ENCODE measurements at places on chromosomes 11 and 22. TPM values are rescaled to one million over a fixed set of nuclear protein-coding genes. Genes with fewer than 3 reads are reported as not detected.
A peak's percentile ranks its signal among the peaks of the same experiment; 100 is the strongest.

Gene DBX1
- not detected for total RNA-seq

DNA sequence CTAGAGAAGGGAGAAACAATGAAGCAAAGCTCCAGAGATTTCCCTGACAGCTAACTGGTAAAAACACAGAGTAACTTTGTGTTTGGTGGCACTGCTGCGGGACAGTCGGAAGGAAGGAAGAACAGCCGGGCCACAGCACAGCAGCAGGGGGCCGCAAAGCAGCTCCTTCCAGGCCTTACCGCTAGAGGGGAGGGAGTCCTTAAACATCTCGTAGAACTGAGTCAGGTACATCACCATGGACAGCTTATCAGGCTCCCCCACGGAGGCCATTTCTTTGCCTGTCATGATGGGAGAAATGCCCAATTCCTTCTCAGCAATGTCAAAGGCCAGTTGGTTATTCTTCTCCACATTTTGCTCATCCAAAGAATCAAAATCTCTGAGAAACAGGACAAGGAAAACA is 114.6 kb upstream of the BID start:
- DNase-seq, result no peak

Gene NCAM1
- total RNA-seq, result not detected

DNA sequence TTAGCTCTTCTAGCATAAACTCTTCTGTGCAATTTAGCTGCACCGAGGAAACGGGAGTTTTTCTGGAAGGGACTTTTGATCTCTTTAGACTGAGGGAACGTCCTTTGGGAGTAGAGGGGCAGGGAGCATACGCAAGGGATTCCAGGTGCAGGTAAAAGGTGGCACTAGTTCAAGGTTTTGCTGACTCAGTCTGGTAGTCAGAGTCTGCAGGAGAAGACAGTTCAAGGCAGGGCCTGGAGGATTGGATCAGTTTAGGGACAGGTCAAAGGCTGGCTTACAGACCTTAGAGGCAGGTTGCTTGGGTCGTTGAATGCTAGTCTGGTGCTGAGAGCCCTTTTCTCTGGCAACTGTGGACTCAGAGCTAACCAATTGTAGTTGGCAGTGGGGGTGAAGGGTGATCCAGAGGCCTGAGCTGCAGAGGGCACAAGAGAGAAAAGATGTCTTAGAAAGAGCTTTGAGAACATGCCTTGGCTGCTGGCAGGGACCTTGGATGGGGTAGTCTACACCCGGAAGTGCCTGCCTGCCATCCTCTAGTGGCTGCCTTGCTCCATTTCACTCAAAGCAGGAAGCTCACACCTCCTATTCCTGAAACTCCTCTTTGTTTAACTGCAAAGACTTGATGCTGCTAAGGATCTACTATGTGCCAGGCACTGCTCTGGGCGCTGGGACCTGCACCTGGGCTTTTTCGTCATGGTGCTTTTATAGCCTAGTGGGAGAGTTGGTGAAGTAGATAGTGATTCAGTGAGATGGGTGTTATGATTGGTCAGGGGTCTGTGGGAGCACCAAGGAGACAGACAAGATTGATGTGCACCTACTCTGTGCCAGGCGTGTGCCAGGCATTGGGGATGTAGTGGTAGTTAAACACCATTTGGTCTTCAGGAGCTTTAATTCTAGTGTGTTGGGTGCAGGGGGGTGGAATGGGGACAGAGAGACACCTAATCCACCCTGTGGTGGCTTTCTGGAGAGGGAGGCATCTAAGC is 17.1 kb downstream of the MIAT start:
- no peak for DNase-seq

DNA sequence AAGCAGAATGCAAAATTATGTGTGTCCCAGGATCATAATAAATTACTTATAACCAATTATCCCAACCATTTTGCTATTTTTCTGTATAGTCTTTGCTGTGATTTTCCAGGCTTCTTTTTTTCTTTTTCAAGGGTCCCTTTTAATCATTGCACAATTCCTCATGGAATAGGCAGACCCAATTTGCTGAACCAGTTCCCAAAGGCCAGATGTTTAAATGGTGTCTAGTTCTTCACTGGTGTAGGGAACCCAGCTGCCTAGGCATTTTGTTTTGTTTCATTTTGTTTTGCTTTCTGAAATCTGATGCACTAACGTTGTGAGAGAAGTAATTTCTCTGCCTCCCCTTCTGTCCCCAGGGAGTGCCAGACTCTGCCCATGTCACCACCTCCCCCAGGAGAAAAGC is 60.4 kb downstream of the CHST1 start:
- no peak for DNase-seq

Gene SERHL2
- 4.9 TPM for total RNA-seq

Gene FADS3
- total RNA-seq, result 67.9 TPM

- no peak for DNase-seq
Observed at GRCh38 chr11:18768472-18768901, 23.1 kb downstream of the PTPN5 start.

Gene ART1
- not detected for total RNA-seq

GRCh38 chr11:64916040-64916774 is 802 bp downstream of the ATG2A start:
- DNase-seq, result peak; percentile 22

Data from PC-3 (cell line).